ENCODE measurements at places on chromosomes 5 and 9. TPM values are rescaled to one million over a fixed set of nuclear protein-coding genes. Genes with fewer than 3 reads are reported as not detected.

ERCC6L2 gene
- 58.1 TPM for total RNA-seq

ENC1 gene
- 135 TPM for total RNA-seq

- DNase-seq, result no peak
Measured at GRCh38 chr9:95276395-95276954, 41.0 kb downstream of the FANCC start.

NMUR2 gene
- not detected for total RNA-seq

GRCh38 chr9:126398403-126399058 lies 71.9 kb downstream of the MVB12B start:
- peak; percentile 93 for DNase-seq

GRCh38 chr9:72904267-72905093 lies 48.4 kb downstream of the ALDH1A1 start:
- DNase-seq, result no peak

DNA sequence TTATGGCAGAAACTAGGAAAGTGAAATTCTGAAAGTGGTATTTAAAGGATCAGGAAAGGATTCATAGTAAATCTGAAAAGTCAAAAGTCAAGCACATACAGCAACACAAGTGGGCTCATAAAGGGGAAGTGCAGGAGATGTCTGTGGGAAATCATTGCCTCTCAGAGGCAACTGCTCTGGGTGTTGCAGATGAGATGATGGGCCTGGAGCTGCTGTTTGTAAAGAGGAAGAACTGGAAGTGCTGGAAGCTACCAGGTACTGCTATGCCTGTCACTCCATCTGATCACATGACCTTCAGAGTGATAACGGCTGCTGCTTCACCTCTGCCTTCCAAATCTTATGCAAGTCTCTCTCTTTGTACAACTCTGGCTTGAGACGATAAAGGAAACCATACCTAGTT lies 55.9 kb downstream of the ADRB2 start:
- DNase-seq, result no peak

RASEF gene
- not detected for total RNA-seq

TMC1 gene
- 0.33 TPM for total RNA-seq

CTXN3 gene
- not detected for total RNA-seq

DNA sequence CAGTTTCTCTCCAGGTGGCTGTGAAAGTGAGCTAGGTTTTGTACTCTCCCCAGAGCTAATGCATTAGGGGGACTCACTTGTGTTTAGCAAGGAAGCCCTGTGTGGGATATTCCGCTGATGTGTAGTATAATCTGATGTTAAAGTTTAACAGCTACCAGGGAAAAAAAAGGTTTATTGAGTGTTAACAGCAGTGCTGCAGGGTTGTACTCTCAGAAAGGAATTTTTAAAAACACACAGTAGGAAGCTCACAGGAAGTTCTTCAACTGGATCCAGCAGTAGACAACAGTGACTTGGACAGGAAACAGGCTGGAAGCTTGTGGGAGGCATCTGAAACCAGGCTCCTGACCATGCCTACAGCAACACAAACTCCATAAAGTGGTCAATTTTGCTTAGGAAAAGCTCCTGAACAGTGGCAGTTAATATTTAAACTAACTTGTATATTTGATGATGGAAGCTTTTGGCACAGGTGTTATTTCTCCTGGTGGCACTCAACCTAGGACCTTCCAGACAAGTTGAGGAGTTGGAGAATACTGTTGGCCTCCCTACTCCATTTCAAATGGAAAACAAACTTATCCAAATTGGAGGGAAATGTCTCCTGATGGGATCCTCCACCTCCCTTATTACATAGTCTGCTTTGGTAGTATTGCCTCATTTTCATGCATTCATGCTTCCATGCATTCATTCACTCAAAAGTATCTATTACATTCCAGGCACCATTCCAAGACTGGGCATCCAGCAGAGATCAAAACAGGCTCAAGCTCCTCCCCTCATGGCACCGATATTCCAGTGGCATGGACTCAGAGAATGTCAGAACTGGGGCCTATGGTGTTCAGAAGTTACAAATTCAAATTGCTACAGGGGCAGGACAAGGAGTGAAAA lies 54.7 kb downstream of the FOXD1 start:
- DNase-seq, result no peak

GRCh38 chr5:149492781-149493180 lies 58.5 kb downstream of the CSNK1A1 start:
- no peak for DNase-seq

DNA sequence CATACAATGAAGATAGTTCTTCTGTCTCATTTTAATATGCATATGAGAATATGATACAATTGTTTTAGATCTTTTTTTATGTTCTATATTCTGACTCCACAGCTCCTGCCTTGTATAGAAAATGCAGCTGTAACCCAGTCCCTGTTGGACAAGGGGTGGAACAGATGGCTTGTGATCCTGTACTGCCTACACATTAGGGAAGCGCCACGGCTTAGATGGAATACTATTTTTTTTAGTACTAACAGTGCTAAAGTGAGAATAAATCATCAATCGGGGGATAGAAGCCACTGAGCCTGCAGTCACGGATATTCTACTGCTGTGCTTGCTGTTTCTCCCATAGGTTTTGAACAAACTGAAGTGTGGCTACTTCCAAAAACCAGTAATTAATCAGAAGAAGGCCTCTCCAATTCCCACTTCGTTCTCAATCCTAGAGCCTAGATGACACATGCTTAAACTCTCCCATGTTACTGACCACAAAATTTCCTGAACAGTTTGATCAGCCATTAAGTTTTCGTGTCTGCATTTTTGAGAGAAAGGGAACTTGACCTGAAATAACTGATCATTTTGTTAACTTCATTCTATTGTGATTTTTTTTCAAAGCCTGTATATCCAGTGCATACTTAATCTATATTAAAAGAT lies 150.3 kb downstream of the CDH18 start:
- DNase-seq, result no peak

GRCh38 chr9:114503009-114503408 lies 2.3 kb downstream of the WHRN start:
- DNase-seq, result no peak

PCDHGC4 gene
- 15.9 TPM for total RNA-seq

TEK gene
- total RNA-seq, result 1.0 TPM

GRCh38 chr9:30196941-30197340 lies 2187.5 kb upstream of the ACO1 start:
- no peak for DNase-seq

DNA sequence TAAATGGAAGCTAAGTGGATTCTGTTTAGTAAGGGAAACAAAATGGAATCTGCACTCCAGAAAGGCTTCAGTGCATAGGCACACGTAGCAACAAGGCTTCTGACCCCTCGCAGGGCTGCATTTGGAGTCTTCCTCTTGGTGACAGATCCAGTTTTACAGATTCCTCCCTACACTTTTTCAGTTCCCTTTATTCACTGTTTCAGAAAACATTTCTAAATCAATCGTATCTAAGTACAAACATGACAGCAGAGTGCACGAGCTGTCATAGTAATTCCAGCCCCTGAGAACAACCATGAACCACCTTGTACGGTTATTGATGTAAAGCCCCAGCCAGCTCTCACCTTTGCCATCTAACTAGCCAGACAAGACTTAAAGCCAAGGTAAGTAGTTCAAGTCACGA lies 491.6 kb downstream of the SEMA5A start:
- no peak for DNase-seq

PCDHGA9 gene
- 0.86 TPM for total RNA-seq

DNA sequence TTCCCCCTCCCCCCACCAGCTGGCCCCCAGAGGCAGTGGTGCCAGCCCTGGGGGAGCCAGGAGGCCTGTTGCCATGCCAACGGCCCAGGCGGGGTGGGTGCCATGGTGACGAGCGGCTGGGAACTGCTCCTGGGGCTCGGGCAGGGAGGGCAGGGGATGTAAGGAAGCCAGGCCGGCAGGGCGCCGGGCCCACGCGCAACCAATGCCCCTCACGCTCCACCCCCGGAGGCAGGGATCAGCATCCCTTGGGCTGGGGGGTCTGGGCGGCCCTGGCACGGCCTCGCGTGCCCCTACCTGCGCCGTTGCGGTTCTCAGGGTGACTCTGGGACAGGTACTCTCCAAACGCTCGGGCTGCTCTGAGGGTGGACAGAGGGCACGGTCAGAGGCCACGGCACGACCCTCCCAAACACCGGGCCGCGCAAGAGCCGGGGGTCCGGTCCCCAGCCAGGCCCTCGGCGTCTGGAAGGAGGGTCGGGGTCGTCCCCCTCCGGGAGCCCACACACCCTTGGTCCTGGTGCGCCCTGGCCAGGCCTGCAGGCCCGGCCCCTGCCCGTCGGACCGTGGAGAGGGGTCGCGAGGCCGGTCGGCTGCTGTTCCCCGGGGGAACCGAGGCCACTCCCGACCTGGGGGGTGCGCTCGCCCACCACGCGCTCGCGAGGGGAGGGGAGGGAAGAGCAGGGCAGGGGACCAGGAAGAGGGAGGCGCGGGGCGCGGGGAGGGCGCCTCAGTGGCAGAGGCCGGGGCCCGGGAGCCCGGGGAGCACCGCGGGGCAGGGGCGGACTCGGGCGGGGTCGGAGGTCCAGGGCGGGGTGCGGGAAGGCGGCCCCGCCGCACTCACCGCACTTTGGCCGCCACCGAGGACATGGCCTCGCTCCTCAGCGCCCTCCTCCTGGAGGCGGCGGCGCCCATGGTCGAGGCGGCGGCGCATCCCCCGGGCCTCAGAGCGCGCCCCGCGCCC lies 661 bp downstream of the NSMF start:
- no peak for DNase-seq

DNA sequence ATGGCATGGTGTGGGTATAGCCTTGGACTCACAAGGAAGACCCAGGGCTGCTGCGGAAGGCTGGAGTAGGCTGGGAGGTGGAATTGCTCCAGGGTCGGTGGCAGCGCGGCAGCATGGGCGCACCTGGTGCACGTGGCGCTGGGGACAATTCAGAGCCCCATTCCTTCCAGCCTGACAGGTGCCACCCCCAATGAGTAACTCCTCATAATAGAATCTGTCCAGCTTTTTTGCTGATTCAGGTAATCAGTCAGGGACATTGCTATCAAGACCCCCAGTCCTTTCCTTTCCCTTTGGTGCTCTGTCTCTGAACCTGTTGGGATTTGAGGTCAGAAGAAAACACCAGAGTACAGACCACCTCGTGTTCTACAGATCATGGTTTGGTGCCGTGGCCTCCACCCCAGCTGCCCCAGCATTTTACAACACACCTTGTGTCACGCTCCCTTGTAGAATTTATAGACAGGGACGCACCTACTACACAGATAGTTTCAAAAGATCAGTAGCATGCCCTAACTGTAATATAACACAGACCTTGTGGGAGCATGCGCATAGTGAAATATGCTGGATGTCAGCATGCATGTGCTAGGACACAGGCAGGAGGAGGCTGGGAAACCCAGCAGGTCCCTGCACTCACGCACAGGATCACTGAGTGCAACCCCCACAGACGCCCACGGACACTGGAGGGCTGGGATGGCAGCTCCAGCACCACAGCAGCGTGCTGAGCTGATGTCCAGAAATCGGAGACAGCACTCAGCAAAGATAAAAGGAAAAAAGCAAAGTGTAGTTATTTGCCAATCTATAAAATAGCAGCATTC lies 47.9 kb upstream of the CTSL start:
- no peak for DNase-seq

SMIM33 gene
- not detected for total RNA-seq

- DNase-seq, result no peak
Measured at GRCh38 chr5:167971706-167972105, 319.7 kb upstream of the WWC1 start.

SGCD gene
- 0.33 TPM for total RNA-seq

GRCh38 chr5:132463811-132464155 lies 26.8 kb downstream of the IRF1 start:
- DNase-seq, result no peak

NUTM2G gene
- total RNA-seq, result not detected
